Substantia nigra (tissue), 51 donors: ENCODE measurements at places on chromosomes 11 and 22.

DNA sequence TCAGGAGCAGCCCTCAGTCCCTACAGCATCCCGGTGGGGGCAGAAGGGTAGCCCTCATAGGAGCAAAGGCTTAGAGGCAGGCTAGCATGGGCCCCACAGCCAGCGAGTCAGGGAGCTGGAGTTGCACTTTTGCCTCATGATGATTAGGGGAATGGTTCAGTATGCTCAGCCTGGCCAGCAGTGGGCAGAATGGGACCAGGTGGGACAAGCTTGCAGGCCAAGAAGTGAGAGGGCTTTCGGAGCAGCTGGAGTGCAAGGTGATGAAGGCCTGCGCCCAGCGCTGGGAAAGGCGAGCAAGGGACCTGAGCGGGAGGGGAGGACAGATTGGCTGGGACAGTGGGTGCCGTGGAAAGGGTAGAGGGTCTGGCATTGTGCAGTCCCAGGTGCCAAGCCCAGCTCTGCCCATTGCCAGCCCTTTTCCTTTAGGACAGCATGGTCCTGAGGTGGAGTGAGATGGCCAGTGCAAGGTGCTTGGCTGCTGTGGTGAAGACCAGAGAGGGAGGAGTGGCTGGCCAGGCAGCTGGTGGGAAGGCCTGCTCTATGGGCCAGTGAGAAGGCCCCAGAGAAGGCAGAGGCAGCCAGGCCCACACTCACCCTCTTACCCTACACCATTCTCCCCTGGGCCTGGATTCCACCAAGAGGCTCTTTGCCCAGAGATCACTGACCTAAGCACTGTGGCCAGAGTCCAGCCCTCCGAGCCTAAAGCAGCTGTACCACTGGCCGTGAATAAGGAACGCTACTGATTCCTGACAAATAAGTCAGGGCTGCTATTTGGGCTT is 47.9 kb upstream of the SUSD2 start:
- DNase-seq: no peak

DNA sequence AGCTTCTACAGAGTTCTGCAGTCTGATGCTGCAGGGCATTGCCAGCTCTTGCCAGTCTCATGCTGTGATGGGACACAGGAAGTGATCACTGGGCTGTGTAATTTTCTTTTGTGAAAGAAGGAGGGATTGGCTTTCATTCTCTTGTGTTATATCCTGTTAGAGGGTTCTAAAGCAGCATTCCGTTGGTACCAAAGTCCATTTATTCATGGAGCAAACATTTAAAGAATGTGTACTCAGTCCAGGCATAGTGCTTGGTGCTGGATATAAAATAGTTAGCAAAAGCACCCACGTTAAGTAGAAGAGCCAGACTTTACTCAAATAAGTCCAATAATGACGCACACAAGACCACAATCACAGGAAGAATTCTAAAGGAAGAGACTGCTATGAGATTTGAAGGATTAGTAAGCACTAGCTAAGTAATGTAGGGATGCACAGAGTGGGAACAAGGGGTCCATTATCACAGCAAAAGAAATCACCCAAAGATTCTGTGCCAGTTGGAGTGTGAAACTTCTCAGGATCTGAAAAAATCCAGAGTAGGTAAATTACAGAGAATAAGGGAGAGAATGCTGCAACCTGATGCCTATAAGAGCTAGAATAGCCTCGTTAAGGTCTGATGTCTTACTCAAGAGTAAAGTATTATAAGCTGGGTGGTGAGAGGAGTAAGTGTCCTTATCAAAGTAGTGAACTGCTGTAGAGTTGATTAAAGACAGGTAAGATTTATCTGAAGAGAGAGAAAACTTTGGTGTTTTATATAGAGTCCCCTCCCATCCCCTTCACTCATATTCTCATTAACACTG is 728.3 kb downstream of the METTL15 start:
- DNase-seq: no peak

DNA sequence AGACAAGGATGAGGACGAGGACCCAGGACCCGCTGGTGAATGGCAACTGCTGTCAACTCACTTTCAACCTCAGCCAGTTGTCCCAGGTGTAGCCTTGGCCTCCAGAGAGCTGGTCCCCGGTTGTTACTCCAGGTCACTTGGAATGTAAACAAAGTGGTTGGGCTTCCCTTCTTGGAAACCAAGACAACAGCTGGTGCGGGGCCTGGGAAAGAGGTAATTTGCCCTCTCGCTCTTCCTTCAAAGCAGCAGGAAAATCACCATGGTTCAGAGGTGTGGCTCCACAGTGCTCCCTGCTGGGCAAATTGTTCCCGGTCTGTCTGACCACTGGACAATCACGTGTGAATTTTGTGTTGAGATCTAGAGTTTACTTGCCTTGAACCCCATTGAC is 15.0 kb downstream of the SLC1A2 start:
- no peak for DNase-seq

GRCh38 chr11:99638073-99638553 is 617.4 kb downstream of the CNTN5 start:
- DNase-seq: no peak

- no peak for DNase-seq
These were observed 268.1 kb downstream of the BUD13 start for GRCh38 chr11:116504541-116505297.

DNA sequence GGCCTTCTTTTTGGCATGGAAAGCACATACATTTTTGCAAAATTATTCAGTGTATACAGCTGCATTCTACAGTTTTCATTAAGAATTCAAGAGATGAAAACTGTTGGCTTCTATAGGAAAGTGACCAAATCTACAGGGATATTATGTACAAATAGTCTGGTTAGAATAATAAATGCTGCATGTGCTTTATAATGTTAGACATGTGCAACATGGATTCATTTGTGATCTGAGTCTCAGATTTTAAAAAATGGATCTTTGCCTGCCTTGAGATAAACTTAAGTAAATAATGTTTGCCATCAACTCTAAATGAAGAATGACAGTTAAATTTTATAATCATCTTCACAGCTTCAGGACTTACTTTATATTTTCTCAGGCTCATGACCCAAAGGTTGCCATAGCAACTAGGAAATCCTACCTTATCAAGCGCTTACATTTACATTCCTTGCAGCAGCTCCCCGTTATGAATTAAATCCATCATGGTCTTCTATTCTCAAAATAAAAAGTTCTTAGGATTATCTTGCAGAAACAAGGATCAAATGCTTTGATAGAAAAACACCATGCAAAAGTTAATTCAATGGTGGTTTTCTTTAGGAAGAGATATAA is 200.2 kb downstream of the CADM1 start:
- DNase-seq: no peak

DNA sequence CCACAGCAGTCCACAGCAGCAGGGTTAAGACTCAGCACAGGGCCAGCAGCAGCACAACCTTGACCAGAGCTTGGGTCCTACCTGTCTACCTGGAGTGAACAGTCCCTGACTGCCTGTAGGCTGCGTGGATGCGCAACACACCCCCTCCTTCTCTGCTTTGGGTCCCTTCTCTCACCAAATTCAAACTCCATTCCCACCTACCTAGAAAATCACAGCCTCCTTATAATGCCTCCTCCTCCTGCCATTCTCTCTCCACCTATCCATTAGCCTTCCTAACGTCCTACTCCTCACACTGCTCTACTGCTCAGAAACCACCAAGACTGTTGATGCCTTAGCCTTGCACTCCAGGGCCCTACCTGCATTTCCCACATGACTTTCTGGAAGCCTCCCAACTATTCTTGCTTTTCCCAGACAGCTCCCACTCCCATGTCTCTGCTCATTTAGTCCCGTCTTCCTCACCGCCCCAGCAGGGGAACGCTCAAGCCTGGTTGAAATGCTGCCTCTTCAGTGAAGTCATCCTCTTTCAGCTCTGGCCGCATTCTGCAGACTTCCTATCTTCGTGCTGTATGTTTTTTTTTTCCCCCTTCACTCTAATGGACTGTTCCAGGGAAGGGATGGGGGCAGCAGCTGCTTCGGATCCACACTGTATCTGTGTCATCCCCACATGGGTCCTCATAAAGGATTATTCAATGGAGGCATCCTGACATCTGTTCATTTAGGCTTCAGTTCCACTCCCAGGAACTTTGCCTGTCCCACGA is 3.3 kb downstream of the IL18BP start:
- DNase-seq: no peak
